CD8-positive, alpha-beta memory T cell (primary cell): ENCODE measurements at places on chromosomes 3 and 15.

- DNase-seq, result no peak
These were observed 9.2 kb upstream of the RFC4 start for GRCh38 chr3:186815435-186815834.

DNA sequence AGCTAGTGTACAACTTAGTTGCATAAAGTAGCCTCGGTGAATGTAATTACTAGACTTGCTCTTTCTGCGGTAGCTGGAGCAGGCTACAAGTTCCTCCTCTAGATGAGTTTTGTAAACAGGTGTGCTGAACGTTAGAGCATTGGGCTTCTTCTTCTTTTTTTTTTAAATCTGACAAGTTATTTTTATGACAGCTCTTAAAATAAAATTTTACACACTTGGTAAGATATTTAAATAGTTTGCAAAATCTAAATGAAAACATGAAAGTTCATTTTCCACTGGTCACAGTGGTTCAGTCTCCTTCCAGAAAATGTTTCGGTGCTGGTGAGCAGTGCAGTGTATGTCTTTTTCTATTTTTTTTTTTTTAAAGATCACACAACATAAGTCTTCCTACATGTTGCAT lies 3.0 kb downstream of the CCR9 start:
- DNase-seq, result no peak

DNA sequence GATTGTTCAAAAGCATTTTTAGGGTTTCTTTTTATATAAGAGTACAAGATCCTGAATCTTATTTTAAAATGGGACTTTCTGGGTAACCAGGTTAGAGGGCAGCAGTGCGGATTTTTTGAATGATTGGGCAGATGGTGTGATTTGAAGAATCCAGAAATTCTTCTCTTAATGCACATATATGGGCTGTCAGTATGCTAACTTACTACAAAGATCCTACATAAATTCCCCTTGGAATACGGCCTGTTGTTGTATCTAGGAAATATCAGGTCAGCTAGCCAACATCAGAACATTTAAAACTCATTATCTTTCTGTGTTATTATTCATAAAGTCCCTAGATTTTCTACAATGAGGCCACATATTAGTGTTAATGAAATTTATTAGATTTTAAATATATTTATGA lies 229.6 kb upstream of the TPRG1 start:
- DNase-seq, result no peak

DNA sequence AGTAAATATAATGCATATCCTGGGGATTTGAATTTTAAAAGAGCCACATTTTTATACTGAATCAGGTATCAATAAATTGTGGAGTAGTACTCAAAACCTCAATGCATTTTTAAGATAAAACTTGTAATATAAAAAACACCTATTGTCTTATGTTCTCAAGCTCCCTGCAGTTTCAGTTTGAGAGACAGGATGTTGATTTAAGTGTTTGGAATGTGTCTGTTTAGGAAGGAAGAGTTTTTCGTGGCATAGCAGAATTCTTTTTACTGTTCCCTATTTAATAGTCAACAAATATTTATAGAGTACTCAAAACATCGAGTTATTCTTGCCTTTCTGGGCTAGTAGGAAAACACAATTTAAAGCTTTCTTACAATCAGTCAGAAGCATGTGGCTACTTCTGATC lies 146.1 kb upstream of the BCHE start:
- DNase-seq, result no peak

DNA sequence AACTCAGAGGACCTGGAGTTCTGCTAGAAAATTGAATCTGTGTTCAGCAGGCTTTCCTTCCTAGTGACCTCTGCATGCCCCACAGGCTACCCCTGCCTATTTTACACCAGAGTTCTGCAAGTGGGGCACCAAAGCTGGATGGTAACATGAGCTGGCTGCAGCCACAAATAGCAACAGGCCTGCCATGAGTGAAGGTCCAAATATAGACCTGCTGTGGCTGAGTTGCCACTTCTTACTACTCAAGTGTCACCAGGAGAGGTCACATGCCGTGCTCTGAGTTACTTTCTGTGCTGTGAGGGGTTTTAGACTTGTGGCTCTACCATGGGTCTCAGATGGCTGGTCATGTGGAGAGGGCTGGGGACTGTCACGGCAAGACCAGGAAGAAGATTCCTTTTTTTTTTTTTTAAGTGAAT lies at the start of gene FSD2:
Gene FSD2 (minus strand): TSS at position 76 of the 413 bp plus-strand sequence. CDS start 18,679 bp downstream, outside the sequence.
- no peak for DNase-seq

- DNase-seq, result no peak
These were observed 538.5 kb upstream of the ADAMTS9 start for GRCh38 chr3:65226287-65226686.

- DNase-seq, result no peak
These were observed 18.2 kb downstream of the IDH3A start for GRCh38 chr15:78167227-78167888.

- peak; percentile 16 for DNase-seq
These were observed 111.7 kb downstream of the DNAJB8 start for GRCh38 chr3:128354788-128355542.

DNA sequence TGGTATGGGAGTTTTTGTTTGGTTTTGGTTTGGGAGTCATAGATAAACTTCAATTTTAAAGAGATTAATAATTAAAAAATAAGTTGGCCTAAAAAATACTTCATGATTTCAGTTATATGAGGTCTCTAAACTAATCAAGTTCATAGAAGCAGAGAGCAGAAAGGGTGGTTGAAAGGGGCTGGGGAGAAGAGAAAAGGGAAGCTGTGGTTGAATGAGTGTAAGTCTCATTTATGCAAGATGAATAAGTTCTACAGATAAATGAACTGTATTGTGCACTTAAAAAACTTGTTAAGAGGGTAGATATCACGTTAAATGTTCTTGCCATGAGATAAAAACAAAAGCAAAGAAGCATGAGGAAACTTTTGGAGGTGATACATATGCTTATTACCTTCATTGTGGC lies 188.7 kb downstream of the NSUN3 start:
- DNase-seq, result no peak
